GM23248 (cell line): ENCODE measurements at places on chromosomes 13 and 19. TPM values are rescaled to one million over a fixed set of nuclear protein-coding genes. Genes with fewer than 3 reads are reported as not detected.

- peaks cover 15% of the 10 kb centered on the region for H3K4me1 ChIP-seq
- DNase-seq, result no peak
- H3K27ac ChIP-seq, result peak overlapping the region; percentile 70
- H3K36me3 ChIP-seq, result no peaks in the 10 kb centered on the region
- H3K27me3 ChIP-seq, result no peaks in the 10 kb centered on the region
These were observed 5.5 kb downstream of the RDH8 start for GRCh38 chr19:10018786-10019185.

DNA sequence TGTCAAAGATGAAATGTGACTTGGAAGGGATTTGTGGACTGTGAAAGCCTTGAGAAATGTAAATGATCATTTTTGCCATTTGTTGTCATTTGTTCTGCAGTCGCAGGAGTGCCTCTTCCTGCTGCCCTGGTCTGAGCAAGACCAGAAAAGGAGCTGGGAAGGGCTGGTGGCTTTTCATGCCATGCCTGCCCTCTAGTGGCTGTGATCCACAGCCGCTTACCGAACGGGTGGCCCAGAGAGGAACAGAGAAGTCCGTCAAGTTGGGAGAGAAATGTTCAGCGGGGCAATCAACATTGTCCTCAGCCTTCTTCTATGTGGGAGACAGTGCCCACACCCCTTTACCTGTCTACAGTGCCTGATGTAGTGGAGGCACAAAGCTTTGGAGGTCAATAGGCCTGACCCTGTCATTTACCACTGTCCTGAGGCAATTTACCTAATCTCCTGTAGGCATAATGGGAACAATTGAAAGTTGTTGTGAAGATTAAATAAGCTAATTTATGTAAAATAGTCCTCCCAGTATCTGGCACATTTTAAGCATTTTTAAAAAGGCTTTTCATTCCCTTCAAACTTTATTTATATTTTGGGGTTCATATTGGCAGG is 224.5 kb downstream of the B3GLCT start:
- no peak overlapping the region for H3K27ac ChIP-seq
- H3K4me3 ChIP-seq, result peak overlapping the region; percentile 7; the same call in 1 of the 2 replicates
- peak; percentile 89 for DNase-seq
- no peaks in the 10 kb centered on the region for H3K27me3 ChIP-seq

DNA sequence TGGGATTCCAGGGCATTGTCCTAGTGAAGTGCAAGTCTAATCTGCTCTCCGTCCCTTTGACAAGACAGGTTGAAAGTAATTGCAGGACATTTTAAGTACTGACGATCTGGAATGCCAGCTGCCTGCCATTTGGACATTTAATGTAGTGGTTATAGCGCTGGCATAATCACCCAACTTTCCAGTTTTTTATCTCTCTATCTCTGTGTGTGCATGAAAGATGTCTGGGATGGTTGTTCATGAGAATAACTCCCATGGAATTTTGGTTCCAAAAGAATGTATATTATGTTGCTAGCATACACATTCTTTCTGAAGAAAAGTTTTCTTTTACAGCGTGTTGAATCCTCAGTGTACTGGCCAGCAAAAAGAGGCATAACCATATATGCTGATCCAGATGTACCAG is 53.6 kb downstream of the TDRD12 start:
- H3K36me3 ChIP-seq, result no peaks in the 10 kb centered on the region
- DNase-seq, result no peak
- H3K27me3 ChIP-seq, result peaks cover 4% of the 10 kb centered on the region; the same call in 1 of the 2 replicates
- no peak overlapping the region for H3K27ac ChIP-seq
- no peak overlapping the region for H3K4me3 ChIP-seq
- no peaks in the 10 kb centered on the region for H3K4me1 ChIP-seq

- peak; percentile 38 for DNase-seq
- no peaks in the 10 kb centered on the region for H3K36me3 ChIP-seq
- H3K4me3 ChIP-seq, result no peak overlapping the region
- no peak overlapping the region for H3K27ac ChIP-seq
These were observed 75.4 kb upstream of the TRPC4 start for GRCh38 chr13:37944869-37945442.

CADM4 gene
- 0.14 and 0.27 TPM in 2 replicates for polyA plus RNA-seq

SERTM1 gene
- not detected in 2 replicates for polyA plus RNA-seq

DNA sequence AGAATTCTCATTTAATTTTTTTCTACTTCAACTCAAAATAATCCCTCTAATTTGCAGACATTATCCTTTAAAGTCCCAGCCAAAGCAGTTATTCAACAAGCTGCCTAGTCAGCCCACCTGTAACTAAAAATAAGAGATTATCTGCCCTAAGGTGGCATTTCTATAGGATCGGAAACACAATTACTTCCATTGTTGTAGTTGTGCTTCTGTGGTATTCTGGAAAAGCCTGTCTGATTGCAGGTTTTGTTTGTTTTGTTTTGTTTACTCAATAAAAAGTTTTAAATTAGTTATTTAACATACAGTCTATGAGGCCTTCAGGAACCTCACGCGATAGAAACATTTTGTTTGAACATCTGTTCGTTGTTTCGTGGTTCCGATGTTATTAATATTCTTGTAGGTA is 101.0 kb downstream of the ZIC5 start:
- H3K36me3 ChIP-seq, result no peaks in the 10 kb centered on the region
- 0 out of 2 replicates have a peak, but pooled peaks cover 3% of the 10 kb centered on the region for H3K27me3 ChIP-seq
- H3K27ac ChIP-seq, result no peak overlapping the region
- H3K4me3 ChIP-seq, result no peak overlapping the region
- no peaks in the 10 kb centered on the region for H3K4me1 ChIP-seq
